GM03348 (cell line): ENCODE measurements at places on chromosomes 2 and 18.

DNA sequence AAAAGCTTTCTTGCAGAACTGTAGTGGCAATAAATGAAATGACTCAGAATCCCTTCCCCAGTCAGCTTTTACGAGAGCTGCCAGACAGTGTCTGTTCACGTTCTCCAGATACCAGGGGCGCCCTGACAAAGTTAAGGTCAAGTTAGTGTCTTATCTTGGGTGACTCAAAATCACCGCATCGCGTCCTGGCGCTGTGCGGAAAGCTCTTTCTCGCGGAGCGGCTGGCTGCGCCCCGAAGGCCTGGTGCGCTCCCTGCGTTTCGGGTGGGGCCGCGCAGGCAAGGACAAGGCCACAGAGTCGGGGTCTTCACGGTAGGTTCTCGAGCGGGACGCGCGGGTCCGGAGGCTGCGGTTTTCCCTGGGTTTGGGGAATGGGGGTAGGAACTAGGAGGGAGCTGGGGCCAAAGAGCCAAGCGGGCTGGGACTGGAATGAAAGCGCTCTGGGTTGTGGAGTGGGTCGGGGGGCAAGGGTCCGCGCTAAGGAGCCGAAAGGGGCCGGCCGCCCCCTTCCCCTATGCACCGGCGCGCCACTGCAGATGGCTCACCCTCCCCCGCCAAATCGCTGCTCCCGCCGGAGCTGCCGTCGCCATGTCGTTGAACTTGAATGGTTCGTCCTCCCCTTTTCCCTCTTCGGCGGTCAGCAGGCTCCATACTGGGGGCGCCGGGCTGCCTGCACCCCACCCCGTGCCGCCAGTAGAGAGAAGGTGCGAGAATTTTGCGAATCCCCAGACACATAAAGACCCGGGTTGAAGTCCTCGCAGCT lies 2.6 kb upstream of the HOXD11 start:
- DNase-seq = peak; percentile 68

- no peak for DNase-seq
Measured at GRCh38 chr18:43234889-43235288, 42.4 kb downstream of the SYT4 start.

DNA sequence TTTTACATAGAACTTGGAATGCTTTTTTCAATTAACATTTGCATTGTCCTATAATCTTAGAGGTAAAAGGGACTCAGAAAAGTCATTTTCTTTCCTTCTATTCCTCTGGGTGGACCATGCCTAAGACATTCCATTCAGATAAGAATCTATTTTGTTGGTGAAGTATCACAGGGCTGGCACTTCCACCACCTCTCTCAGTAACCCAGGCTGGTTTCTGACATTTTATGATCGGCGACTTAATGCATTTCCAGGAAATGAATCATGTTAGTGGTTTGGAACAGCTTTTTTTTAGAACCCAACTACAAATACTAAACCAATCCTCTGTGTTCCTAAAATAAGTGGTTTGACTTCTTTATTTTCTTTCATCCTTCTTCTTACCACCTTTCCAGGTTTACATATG lies 27.0 kb downstream of the GAD1 start:
- DNase-seq = peak; percentile 52

- DNase-seq = no peak
Measured at GRCh38 chr2:129252781-129253460, 726.5 kb upstream of the RAB6C start.

DNA sequence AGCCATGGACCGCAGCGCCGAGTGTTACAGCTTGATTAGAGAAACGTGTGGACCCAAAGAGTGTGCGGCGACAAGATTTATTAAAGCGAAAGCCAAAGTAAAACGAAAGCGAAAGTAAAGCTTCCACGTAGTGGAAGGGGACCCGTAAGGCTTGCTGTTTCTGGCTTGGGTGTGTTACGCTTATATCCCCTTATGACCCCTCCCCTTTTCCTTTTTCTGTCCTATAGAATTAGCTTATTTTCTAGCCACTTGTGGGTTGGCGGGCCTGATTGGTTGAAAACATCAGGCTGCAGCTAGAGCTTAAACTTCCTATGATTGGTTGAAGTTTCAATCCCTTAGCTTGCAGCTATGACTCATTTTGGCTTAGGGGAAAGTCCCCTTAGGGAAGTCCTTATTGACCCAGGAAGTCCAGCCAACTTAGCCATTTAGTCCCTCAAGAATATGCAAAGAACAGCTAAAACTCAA lies 969.7 kb downstream of the DCDC2C start:
- no peak for DNase-seq

DNA sequence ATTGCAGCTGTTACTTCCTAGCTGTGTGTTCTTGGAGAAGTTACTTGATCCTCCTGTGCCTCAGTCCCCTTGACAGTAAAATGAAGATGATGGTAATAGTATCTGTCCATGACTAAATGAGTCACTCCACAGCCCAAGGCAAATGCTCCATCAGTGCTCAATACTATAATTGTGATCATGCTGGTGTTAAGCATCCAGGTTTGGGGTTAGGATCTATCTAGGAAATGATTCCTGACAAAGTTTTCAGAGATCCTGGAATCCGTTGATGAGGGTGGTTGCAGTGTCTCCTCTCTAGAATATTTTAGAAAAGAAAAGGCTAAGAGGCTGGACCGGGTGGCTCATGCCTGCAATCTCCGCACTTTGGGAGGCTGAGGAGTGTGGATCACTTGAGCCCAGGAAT lies 2.7 kb upstream of the PRELID3A start:
- DNase-seq = no peak

DNA sequence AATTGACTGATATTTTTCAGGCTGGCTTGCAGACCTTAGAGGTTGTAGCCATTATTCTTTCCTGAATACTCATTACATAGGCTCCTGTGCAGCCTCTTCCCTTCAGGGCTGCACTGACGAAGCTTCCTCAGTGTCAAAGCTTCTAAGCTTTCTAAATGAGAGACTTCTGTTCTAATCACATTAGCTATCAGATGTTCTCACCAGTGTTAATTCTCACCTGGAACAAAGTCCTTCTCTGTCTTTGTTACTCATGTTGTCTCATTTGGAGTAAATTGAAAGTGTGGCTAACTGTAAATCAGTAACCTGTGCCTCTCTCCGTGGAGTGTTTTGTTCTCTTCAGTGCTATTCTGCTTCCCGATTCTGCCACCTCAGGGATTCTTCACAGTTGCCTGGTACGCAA lies 76.9 kb downstream of the MC4R start:
- DNase-seq = no peak
